ENCODE measurements at places on chromosomes 5 and 9. TPM values are rescaled to one million over a fixed set of nuclear protein-coding genes. Genes with fewer than 3 reads are reported as not detected.

Gene PCDHA12
- not detected for total RNA-seq

Gene GARIN3
- not detected for total RNA-seq

Gene CAMK4
- total RNA-seq = 8.2 TPM

Gene SHB
- 22.3 TPM for total RNA-seq

Gene C5orf58
- not detected for total RNA-seq

GRCh38 chr5:65198456-65199120 is 283.1 kb downstream of the ADAMTS6 start:
- H3K36me3 ChIP-seq = peaks cover 17% of the 10 kb centered on the region
- H3K4me3 ChIP-seq = no peak overlapping the region
- peak; percentile 90 for DNase-seq
- peak overlapping the region; percentile 92 for H3K27ac ChIP-seq

- H3K4me3 ChIP-seq = no peak overlapping the region
- H3K4me1 ChIP-seq = no peaks in the 10 kb centered on the region
- H3K27me3 ChIP-seq = no peaks in the 10 kb centered on the region
- no peak for DNase-seq
These were observed 497.8 kb upstream of the SEMA6A start for GRCh38 chr5:117072439-117072838.

DNA sequence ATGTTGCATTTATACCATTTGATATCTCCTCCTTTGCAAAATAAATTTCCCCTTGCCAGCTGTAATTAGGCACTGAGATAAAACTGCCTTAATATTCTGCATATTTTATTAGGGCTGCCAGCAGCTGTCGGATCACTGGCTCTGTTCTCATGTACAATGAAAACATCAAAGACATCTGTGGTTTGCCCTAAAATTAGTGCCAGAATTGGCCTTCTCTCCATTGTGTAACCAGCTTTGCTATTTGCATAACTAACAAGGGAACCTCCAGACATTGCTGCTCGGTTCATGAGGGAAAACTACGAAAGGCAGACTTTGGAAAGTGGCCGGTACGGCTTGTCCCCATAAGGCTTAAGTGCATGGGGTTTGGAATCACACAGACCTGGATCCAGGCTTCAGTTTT is 45.5 kb upstream of the KIF2A start:
- H3K27ac ChIP-seq = no peak overlapping the region
- DNase-seq = no peak
- no peak overlapping the region for H3K4me3 ChIP-seq
- peaks cover 9% of the 10 kb centered on the region for H3K4me1 ChIP-seq

DNA sequence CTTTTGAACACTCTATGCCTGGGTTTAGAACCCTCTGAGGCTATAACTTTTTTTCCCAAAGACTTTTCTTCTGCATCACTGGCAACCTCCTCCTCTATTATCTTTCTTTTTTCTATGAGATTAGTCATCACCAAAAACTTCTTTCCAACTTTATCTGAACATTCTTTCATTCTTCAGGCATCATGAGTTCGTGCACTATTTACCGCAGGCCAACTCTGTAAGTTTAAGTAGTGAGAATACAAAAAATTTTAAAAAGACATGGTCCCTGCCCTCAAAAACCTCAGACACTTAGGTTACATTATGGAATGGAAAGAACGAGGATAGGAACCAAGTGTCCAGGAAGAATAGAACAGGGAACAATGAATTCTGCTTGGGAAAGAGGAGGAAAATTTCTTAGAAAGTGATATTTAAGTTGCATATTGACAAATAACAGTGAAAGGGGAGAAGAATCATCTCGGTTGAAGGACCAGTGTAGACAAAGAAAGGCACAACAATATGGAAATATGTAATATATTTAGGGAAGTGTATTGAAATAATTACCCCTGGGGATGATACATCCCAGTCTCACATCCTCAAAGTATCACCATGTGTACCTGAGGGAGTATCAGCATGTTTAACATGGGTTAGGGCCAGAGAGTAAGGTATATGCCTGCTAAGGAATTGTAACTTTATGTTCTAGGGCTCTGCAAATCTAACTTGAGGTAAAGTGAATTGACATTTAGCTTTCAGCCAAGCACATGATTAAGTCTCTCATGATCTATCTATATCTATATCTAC is 196.5 kb upstream of the NREP start:
- no peak for DNase-seq
- H3K4me1 ChIP-seq = no peaks in the 10 kb centered on the region
- no peaks in the 10 kb centered on the region for H3K27me3 ChIP-seq
- H3K4me3 ChIP-seq = no peak overlapping the region
- no peaks in the 10 kb centered on the region for H3K36me3 ChIP-seq

GRCh38 chr9:134908524-134909309 is 9.0 kb downstream of the FCN1 start:
- H3K4me3 ChIP-seq = no peak overlapping the region
- no peaks in the 10 kb centered on the region for H3K36me3 ChIP-seq
- DNase-seq = no peak
- no peak overlapping the region for H3K27ac ChIP-seq
- no peaks in the 10 kb centered on the region for H3K4me1 ChIP-seq
- H3K27me3 ChIP-seq = no peaks in the 10 kb centered on the region
